ENCODE measurements at places on chromosomes 1 and 21. TPM values are rescaled to one million over a fixed set of nuclear protein-coding genes. Genes with fewer than 3 reads are reported as not detected.
A peak's percentile ranks its signal among the peaks of the same experiment; 100 is the strongest.

Gene WNT3A
- total RNA-seq, result not detected

Gene ST6GALNAC3
- 1.8 TPM for total RNA-seq

Gene CTTNBP2NL
- 27.2 TPM for total RNA-seq

Gene NUP210L
- total RNA-seq, result not detected

Gene PLPPR5
- 0.17 TPM for total RNA-seq

Gene FCRL2
- total RNA-seq, result not detected

Gene KPRP
- total RNA-seq, result not detected

Gene CD1E
- not detected for total RNA-seq

Gene ZNF648
- not detected for total RNA-seq

GRCh38 chr1:162028726-162029125 is 5.1 kb upstream of the OLFML2B start:
- no peak for DNase-seq

- DNase-seq, result no peak
Observed at GRCh38 chr1:6456800-6457466, 9.0 kb downstream of the TNFRSF25 start.

GRCh38 chr1:200624679-200625335 is 4.3 kb upstream of the KIF14 start:
- no peak for DNase-seq

DNA sequence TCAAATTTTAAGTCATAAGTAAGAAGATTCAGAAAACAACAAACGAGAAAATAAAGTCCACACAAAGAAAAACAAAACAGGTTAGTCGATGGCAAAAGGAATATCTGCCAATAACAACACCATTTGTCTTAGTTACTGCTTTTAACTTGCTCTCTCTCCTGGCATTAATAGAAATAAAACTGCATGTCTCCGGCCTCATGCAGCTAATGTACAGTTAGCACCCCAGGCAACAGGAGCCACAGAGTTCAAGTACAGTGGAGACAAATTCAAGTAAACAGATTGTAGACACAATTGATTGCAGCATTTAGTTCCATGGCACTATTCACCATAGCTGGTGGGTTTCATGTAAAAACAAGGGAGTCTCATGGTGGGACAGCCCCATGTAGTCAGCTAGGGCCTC is 33.5 kb downstream of the SUSD4 start:
- no peak for DNase-seq

GRCh38 chr1:153119491-153119971 is 6.2 kb upstream of the SPRR2F start:
- no peak for DNase-seq

DNA sequence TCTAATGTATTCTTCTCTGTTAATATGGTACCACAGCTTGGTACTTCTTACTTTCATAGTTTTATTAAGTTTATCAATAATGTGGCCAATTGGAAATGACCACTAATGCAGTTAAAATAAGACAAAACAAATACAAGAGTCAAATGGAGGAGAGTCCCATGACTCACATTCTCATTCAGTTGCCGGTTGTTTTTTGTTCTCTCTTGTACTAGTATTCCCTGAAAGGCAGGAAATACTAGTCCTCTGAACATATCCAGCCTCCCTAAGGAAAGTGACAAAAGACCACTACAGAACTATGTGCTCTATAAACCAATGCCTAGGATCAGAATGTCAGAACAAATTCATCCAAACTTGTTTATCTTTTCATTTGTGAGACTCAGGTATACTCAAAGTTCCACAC is 165.2 kb upstream of the SAMSN1 start:
- DNase-seq, result no peak

DNA sequence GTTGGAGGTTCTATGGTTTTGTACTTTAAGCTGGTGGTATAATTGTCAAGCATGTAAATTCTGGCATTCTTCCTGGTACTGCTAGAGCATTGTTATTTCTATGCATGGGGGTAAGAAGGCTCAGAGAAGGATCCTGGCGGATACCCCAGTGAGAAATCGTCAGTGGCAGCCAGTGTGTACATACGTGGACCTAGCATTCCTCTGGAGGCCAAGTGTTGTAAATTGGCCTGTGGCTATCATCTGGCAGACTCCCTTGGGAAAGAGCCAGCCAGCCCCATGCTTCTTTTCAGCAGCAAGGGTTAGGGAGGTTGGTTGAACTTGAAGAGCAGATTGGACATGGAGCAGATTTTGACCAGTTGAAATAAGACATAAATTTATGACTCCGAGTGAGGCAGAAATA is 5.2 kb upstream of the AGO3 start:
- no peak for DNase-seq

- no peak for DNase-seq
Observed at GRCh38 chr1:1927751-1928150, 8.7 kb upstream of the TMEM52 start.

DNA sequence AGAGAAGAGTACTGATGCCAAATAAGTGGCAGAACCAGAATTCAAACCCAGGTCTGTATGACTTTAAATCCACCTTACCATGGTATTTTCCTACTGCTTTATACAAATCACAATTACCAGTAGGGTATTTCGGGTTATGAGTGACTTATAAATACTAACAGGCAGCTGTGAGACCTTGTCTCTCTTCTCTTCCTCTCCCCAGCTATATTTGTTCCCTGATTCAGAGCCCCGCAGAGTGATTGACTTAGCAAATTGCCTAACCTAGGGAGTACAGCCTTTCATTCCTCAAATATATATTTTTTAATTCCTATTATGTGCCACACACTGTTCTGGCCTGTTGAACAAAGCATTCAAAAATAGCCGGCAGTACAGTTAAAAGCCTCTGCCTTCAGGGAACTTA is 168.0 kb downstream of the CLEC20A start:
- no peak for DNase-seq

DNA sequence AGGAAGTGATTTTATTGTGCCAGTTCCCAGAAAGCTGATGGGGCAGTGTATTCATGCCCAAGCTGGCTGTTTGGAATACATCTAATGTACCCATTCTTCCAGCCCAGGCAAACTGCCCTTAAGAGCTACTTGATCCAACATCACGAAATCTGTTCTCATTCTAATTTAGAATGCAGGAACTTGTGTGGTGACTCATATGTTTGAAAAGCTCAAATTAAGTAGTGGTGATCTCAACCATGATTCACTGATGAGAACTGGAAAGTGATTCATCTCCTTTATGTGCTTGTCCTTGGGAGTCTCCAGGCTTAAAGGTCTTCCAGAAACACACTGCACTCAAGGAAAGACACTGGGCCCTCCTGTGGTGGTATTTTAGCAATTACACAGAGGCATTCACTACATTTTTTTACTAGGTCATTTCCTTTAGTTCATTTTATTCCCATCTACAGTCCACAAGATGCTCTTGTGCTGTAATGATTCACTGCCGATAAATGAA is 65.4 kb downstream of the RPE65 start:
- DNase-seq, result peak; percentile 99

DNA sequence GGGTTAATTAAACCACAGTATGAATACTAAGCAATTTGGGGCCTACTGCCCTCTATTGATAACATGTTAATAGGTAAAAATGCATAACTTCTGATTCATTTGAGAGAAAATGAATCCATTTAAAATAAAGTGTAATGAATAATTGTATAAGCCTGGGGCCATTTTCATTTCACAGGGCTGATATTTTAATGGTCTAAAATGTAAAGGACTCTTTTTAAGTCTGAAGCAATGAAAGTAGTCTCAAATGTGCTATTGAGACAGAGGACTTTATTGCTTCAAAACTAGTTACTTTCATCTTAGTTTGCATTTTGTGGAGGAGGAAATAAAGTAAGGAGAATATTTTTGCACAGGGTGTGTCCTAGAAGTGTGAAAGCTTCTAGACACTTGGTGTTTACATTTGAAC is 155.4 kb downstream of the TLR5 start:
- DNase-seq, result no peak

DNA sequence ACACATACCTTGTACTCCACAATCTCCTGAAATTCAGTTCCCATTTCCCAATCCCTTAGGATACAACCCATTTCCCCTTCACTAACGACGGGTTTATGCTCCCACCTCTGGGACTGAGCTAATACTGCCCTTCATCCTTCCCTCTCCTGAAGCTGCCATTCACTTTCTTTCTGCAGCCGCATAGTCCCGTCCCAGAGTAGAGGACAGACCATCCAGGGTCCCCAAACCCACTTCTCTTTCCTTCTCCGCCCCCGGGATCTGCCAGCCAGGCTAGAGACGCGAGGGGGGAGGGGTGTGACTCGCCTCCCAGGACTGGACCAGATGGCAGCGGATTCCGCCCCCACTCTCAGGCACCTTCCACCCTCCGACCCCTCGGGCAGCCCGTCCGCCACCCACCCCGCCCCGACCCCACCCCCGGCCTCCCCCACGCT is 679 bp downstream of the ABL2 start:
- no peak for DNase-seq

DNA sequence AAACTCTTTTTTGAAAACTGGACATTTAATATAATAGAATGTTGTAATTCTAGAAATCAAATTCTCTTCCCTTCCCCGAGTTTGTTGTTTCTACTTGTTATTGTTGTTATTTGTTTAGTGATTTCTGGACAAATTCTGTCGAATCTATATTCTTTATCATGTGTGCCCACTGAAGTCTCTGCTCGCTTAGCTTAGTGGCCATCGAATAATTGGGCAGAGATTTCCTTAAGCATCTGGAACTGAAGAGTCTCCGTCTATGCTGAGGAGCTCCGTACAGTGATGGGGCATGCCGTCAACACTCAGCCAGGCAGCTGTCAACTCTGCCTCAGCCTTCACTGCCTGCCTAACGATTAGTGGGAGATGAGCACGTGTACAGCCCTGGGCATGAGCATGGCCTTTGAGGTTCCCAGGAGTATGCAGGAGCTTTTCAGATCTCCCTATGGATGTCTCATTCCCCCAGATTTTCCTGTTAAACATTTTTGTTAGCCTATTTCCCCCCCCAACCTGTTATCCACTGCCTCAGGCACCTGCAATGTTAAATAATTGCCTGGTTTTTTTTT is 66.8 kb downstream of the SLX9 start:
- DNase-seq, result no peak

DNA sequence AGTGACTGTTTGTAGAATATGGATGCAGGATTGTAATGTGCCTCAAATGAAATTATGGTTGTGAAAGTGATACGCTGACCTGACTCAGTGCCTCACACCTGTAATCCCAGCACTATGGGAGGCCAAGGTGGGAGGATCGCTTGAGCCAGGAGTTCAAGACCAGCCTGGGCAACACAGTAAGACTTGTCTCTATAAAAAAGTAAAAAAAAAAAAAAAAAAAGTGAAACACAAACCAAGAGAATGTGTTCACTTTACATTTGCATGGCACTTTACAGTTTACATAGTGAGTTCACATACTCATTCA is 2.0 kb downstream of the CAPN2 start:
- no peak for DNase-seq

DNA sequence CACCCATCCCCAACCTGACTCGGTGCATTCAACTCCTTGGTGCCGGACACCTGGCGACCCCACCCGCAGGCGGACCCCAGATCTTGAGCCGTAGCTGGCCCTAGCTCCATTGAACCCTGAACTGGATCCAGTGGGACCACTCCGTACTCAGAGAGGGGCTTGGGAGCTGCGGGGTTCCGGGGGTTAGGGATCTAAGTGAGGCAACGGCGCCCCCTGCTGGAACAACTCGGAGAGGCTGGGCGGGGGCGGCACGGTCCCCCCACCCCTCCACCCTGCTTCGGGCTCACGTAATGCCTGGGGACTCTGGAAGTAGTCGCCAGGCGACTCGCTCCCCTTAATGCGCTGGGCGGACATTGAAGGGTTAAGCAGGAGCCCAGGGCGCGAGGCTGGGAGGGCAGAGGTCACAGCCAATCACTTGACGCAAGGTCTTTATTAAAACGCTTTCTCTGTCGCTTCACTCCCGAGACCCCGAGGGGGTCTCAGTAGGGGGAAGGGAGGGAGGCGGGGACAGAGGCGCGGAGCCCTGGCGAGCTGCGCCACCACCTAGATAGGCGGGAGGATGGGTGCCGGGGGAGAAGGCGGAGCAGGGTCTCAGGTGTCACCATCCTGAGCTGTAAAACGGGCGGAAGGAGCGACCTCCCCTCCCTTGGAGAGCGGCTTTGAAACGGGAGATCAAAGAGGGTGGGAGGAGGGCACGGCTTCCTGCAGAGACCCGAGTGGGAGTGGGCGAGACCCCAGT is 704 bp upstream of the CRABP2 start:
- DNase-seq, result no peak

GRCh38 chr1:205505076-205505729 is 734 bp downstream of the CDK18 start:
- no peak for DNase-seq

DNA sequence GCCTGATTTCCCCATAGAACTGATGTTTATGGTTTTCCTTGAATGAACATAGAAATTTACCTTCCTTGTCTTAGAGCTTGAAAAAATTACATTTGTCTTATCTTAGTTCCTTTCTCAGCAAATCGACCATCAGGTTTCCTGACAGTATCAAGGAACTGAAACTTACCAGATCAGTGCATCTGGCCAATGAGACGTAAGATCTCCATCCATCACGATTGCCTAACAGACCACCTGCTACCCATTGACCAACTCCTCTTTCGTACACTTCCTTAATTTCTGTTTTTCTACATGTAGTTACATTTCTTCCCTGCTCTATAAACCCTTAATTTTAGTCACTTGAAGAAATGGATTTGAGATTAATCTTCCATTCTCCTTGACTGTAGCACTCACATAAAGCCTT is 57.4 kb upstream of the TMPRSS15 start:
- no peak for DNase-seq

GRCh38 chr1:226033582-226033981 is 28.9 kb upstream of the H3-3A start:
- DNase-seq, result no peak

GRCh38 chr1:155507945-155508344 is 54.7 kb downstream of the ASH1L start:
- DNase-seq, result no peak

GRCh38 chr1:62356257-62356835 is 37.1 kb upstream of the KANK4 start:
- peak; percentile 74 for DNase-seq

GRCh38 chr21:39388038-39388810 is 39.3 kb upstream of the HMGN1 start:
- no peak for DNase-seq

DNA sequence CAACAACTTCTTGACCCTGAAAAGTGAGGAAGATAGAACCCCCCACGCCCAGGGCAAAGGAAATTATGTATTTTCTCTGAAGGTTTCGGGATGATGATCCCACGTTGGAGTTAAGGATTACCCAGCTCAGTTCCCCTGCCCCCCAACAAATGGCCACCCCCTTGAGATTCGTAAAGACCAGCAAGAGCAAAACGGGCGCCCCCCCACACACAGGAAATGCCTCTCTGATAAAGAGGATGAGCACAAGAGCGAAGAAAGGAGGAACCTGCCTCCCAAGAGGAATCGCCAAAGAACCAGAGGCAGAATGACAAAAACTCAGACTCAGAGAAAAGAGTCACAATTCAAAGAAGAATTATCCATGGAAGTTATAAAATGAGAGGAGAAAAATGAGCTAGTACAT is 576.9 kb downstream of the MATN1 start:
- DNase-seq, result no peak

GRCh38 chr21:44885615-44886014 is 12.1 kb upstream of the PTTG1IP start:
- DNase-seq, result no peak

- DNase-seq, result no peak
Observed at GRCh38 chr1:89364954-89365550, 1.2 kb downstream of the GBP6 start.
